Kasumi-1 (cell line): ENCODE measurements at places on chromosomes 16 and 17.

DNA sequence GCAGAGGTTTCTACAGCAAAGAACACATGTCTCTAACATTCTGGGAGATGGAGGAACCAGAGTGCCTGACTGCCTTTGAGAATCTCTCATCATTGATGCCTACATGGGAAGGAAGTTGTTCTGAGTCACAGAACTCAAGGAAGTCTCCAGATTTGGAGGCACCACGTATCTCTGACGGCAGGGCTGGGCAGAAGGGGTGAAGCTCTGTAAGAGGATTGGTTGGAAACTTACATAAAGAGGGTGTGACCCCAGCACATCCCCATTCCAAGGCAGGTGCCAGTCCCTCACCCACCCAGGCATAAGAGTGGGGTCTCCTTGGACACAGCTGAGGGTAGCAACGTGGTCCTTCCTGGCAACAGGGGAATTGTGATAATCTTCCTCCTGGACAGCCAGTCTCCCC lies 17.4 kb downstream of the TNFRSF13B start:
- no peak for DNase-seq

GRCh38 chr17:187130-187529 lies 5.7 kb upstream of the DOC2B start:
- DNase-seq, result no peak

DNA sequence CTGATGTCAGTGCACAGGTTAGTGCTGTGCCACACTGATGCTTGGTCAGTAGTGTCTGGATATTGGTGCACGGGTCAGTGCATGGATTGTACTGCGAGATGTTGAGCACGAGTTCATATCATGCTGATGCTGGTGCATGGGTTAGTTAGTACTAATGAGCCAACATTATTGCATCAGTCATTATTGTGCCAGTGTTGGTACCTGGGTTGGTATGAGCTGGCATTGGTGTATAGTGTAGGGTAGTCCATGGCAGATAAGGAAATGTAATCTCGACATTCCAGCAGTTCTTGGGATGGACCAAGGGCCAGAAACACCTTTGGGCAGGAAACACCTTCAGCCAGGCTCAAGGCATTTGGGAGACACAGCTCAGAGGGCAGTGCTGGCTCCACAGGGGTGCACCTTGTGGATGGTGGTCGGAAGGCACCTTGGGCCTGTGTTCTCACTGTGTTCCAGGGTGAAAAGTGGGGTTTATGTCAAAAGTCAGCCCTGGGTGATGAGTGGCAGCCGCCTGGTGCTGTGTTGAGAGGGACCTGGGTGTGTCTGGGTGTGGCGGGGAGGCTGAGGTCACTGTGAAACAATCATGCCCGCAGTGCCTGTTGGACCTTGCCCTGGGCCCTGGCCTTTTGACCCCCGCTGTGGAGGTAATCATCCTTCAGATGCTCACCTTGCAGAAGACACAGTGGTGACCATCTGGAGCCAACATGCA lies 100.7 kb upstream of the ZNF469 start:
- no peak for DNase-seq

DNA sequence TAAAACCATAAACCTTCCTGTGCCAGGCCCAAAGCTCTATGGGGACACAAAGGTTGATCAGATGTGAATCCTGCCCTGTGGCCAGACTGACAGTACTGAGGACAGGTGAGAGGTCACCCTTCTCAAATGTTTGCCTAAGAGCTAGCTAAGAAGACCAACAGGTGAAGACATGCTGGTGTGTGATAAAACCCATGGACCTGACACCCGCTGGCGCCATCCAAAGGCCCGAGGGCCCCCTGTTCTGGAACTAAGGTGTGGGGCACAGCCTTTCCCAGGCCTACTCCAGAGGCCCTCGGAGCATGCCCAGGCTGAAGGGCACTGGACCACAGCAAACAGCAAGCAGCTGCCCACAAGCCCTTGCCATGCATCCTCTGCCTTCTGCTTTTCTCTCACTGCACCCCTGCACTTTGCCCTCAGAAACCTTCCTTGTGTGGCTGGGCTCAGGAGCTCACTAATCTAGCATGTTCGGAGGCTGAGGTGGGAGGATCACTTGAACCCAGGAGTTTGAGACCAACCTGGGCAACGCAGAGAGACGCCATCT lies 5.2 kb upstream of the CDK3 start:
- DNase-seq, result no peak

DNA sequence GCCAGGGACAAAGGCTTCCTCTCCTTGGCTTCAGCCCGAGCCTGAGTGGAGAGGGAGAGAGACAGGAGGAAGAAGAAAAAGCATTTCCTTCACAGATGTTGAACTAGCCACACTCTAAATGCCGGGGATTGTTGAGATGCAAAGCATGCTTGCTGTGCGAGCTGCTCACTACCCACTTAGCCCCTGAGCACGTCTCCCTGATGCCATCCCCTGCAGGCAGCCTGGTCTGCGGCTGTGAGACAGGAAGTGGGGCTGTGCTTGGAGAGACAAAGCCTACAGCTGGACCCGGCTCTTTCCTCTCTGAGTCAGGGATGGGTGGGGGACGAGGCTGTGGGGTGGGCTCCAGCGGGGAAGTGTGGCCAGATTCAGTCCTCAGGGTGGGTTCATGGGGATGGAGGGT lies 13.7 kb downstream of the WNT9B start:
- DNase-seq, result peak; percentile 83

DNA sequence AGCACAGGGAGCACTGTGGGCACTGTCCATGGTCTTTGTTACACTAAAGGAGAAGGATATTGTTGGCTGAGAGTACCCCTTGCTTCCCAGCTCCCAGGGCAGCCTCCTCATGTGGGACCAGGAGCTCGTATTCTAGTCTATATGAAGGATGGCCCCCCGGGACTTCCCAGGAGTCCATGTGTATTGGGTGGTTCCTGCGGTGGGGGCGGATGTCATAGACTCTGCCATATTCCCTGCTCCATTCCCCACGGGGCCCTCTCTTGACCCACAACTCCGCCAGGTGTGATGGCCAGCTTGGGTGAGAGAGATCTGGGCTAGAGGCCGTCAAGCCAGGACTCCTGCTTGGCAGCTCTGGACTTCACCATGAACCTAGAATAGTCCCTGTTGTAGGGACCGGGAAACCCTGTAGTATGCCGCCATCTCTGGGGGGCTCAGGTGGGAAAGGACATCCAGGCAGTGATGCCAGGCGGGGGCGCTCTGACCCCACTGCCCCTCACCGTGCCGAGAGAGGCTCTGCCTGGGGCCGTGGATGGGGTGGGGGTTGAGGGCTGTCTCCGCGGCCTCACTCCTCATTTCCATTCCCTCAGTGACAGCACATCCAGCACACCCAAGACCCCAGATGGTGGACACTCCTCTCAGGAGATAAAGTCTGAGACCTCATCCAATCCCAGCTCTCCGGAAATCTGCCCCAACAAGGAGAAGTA lies 37.8 kb downstream of the OR1D5 start:
- DNase-seq, result no peak

DNA sequence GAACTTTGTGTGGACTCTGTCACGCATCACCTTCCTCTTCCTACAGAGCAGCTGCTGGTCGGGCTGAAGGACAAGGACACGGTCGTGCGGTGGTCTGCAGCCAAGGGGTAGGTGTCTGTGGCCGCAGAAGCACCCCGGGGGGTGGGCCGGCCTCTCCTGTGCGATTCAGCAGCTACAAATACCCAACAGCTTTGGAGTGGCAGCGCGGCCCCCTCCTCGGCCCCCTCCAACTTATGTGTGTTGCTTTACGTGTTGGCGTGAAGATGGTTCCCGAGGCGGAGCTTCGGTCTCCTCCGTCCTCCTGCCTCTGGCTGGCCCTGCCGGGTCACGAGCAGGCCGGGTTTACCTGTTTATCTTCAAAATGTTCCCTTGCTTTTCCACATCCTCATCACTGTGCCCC lies 32.3 kb downstream of the ZNF750 start:
- no peak for DNase-seq

DNA sequence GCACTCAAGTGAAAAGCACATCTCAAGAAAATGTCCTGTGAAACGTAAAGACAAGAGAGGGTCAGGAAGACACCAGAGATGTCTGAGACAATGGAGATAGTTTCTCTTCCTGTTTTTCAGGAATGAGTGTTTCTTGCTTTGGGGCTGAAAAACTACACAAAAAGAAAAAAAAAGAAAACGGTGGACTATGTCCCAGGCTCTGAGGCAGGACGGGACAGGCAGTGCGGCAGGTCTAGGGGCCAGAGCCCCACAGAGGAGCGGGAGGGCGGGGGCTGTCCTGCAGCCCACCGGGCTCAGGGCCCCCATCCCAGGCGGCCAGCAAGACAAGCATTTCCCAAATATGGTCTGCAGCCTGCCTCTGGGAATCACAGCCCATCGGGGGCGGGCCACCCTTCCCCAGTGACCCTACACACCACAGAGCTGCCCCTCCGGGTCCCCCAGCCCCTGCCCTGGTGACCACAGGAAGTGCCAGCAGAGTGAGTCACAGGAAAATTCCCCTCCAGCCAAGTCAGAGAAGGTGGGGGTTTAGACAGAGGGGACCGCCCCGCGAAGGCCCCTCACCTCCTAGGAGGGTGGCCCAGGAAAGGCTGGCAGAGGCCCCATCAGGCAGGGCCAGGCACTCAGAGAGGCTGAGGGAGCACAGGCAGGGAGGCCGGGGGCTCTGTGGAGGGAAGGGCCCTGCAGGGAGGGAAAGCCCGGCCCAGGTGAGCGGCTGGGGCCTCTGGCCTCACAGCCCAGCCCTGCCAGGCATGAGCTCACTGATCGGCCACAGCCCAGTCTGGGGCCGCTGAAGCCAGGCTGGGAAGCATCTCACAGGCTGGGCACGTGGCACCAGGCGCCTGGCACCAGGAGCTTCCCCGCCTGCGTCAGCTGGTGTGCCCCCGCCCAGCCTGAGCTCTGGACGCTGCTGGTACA lies 6.3 kb downstream of the BCAR1 start:
- no peak for DNase-seq

DNA sequence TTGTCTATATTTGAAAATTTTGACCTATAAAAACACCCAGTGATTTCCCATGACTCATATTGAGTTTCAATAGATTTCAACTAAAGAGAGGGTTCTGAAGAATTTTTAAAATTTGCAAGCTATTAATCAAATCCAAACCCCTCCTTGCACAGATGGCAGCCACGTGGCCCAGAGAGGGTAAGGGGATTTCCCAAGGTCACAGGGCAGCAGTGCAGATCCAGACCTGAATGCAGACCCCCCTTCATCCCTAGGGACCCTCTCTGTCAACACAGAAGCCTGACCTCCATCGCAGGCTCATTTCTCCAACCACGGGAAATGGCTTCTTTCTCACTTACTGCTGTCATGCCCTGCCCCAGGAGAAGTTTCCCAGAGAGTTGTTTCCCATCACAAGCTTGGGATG lies 24.7 kb upstream of the CES5A start:
- DNase-seq, result no peak

GRCh38 chr16:67917140-67917851 lies 14.4 kb downstream of the CTRL start:
- DNase-seq, result no peak

- no peak for DNase-seq
Measured at GRCh38 chr17:37344519-37344918, 31.3 kb upstream of the C17orf78 start.

DNA sequence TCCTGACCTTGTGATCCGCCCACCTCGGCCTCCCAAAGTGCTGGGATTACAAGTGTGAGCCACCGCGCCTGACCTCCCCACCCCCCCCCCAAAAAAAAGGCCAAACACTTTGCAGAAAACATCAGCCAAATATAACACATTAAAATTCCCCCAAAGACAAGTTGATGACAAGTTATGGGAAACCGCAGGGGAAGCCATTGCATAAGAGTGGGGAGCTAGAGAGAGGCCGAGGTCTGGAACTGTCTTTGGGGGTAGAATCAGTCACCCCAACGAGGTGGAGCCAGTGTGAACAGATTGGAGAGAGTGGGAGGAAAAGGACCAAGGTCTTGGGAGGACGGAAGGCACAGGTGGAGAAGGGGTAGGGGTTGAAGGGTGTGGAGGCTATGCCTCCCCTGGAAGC lies 2.8 kb downstream of the DRC3 start:
- DNase-seq, result peak; percentile 41

DNA sequence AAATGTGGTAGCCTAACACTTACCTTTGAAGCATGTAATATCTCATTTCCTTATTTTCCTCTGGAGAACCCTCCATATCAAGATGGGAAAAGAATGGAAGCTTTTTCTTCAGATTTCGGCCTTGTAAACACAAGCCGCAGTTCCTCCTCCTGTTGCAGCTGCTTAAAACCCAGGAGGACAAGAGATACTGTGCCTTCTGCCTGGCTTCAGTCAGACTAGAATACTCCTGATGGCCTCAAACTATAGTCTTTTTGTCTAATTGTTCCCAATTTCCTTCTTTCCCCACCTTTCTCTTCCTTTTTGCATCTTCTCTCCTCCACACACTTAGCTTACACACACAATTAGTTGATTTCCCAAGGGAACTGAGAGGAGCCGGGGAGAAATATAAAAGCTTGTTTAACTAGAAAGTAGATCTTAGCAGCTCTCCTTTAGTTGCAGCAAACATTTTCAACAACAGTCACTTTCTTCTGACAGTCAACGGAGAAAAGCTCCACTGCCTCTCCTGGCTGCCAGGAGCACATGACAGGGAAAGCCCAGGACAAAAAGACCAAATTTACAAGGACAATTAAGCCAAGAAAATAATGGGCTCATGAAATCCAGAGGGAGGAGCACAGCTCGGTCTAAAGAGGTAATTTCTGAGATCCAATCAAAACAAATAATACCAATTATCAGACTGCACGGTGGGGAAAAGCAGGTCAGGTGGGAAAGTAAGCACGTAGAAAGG lies 76.4 kb upstream of the C17orf78 start:
- no peak for DNase-seq

DNA sequence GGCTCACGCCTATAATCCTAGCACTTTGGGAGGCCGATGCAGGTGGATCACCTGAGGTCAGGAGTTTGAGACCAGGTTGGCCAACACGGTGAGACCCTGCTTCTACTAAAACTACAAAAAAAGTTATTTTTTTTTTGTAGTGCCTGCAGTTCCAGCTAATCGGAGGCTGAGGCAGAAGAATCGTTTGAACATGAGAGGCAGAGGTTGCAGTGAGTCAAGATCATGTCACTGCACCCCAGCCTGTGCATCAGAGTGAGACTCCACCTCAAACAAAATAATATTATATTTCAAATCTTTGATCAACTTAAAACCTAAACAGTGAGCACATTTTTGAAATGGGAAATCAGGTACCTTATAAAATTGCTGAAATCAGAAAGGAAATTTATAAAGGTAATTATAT lies 36.5 kb downstream of the NCOR1 start:
- no peak for DNase-seq
